ENCODE measurements at places on chromosomes 5 and 9. TPM values are rescaled to one million over a fixed set of nuclear protein-coding genes. Genes with fewer than 3 reads are reported as not detected.

The ACSL6 gene
- 0.59 TPM for total RNA-seq

The CATSPER3 gene
- total RNA-seq = 1.1 TPM

- DNase-seq = no peak
Measured at GRCh38 chr9:37954581-37954981, 50.7 kb upstream of the SLC25A51 start.

DNA sequence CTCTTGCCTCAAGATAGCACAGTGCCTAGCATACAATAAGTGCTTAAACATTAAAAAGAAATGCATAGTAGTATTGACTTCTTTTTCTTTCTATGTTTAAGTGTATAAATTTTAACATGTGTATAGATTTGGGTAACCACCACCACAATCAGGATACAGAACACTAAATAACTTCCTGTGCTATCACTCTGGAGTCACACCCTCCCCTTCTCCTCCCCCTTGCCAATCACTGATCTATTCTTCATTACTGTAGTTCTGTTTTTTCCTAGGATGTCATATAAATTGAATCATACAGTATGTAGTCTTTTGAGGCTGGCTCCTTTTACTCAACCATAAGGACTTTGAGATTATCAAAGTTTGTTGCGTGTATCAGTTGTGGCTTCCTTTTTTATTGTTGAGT is 68.5 kb downstream of the OSTF1 start:
- no peak for DNase-seq

All from left colon (tissue), 2 donors.